AG09319 (cell line): ENCODE measurements at places on chromosomes 4 and X.

- peak; percentile 48 for DNase-seq
Measured at GRCh38 chr4:186191200-186192065, at the start of gene CYP4V2. Gene CYP4V2, plus strand, starts transcription at chr4:186191567. Its CDS starts 257 bp downstream, at chr4:186191824.

DNA sequence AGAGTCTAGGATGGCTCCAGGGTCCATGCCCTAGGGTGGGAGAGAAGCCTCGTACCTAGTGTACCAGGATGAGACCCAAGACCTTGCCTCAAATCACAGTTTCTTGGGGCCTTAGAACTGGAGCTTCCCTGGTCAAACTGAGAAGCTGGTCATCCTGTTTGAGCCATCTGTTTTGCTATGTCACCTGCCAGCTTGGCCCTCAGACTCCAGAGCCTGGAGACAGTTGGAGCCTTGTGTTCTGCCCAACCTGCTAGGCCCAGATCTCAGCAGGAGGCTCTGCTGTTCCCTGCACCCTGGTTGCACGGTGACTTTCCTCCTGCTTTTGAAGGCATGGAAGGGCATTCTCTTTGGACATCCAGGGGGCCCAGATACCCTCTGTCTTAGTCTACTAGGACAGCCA is 206.3 kb upstream of the ATP6AP2 start:
- DNase-seq = no peak

- DNase-seq = no peak
Measured at GRCh38 chr4:184790826-184791225, 34.9 kb downstream of the ACSL1 start.

DNA sequence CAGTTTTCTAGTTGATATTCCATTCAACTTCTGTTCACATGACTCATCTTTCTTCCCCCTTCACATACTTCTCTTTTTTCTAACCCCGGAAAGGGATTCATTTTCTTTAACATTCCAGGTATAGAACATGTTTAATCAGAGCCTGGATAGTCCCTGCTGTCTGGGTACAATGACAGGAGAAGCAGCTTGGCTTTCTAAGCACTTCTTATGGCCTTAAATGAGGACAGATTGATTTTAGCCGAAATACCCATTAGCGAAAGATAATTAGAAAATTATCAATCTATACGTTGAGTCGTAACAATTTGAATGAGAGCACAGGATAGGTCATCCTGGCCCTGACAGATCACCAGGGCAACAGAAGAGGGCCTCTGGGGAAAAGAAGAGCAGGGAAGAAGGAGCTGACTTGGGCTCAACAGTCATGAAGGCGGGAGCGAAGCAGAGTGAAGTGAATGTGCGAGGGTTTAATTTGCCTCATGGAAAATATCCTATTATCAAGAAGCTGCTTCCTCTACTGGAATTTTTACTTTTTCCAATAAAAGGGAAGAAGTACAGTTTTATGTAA is 62.2 kb downstream of the PPP1R2C start:
- no peak for DNase-seq

GRCh38 chr4:5460106-5460801 is 248.1 kb downstream of the EVC2 start:
- DNase-seq = no peak

DNA sequence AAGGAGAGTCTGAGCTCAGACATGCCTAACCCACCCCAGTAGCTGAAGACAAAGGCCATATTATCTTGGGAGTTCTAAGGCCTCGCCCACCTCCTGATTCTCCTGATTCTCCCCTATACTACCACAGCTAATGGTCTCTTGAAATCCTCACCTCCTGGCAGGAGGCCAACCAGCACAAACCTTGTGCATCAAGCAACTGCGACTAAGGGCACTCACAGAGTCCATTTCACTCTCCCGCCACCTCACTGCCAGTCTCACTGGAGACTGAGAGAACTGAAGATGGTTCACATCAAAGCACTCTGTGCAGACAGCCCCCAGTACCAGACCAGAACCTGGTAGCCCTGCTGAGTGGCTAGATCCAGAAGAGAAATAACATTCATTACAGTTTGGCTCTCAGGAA is 102.1 kb upstream of the KLF8 start:
- DNase-seq = no peak

DNA sequence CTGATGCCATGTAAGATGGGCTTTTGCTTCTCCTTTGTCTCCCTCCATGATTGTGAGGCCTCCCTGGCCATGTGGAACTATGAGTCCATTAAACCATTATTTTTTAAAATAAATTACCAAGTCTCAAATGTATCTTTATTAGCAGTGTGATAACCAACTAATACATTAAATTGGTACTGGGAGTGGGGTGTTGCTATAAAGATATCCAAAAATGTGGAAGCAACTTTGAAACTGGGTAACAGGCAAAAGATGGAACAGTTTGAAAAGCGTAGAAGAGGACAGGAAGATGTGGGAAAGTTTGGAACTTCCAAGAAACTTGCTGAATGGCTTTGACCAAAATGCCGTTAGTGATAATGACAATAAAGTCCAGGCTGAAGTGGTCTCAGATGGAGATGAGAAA is 526.7 kb downstream of the SH3BGRL start:
- no peak for DNase-seq

- DNase-seq = no peak
Measured at GRCh38 chrX:110218591-110218990, 99.3 kb downstream of the AMMECR1 start.
